Nucleus accumbens (tissue), 56 donors: ENCODE measurements at places on chromosomes 3 and 15.

DNA sequence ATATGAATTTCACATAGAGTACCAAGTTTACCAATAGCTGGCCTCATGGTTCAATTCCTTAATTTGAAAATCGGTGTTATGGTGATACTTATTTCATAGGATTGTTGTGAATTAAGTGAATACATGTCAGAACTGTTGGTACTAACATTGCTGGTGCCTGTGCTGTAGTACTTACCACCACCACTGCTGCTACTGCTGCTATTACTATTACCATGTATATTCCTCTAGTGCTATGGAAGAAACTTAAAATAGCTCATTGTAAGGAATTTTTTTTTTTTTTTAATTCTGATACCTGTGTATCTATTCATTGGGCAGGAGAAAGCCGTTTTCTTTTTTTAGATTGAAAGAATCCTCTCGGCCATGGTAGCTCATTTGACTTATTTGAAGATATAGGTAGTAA lies 3.6 kb downstream of the FYTTD1 start:
- no peak for DNase-seq

- peak; percentile 30 for DNase-seq
Measured at GRCh38 chr15:80977627-80978036, 12.0 kb downstream of the MESD start.

DNA sequence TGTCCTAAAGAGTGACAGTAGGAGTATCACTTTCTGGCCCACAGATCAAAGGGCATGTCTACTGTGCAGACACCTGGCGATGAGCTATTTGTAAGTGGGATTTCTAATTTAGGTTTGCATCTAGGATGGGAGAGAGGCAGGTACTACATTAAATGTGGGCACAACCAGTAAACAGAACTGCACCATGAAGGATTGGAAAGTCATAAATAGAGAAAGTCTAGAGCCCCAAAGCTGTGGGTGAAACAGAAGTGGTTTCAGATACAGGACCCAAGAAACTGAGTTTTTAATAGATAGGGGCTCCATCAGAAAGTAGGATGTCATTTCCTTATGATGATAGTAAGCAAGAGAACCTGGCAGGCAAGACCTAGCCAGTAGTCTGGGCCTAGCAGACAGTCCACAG lies 35.2 kb upstream of the SPPL2A start:
- no peak for DNase-seq

DNA sequence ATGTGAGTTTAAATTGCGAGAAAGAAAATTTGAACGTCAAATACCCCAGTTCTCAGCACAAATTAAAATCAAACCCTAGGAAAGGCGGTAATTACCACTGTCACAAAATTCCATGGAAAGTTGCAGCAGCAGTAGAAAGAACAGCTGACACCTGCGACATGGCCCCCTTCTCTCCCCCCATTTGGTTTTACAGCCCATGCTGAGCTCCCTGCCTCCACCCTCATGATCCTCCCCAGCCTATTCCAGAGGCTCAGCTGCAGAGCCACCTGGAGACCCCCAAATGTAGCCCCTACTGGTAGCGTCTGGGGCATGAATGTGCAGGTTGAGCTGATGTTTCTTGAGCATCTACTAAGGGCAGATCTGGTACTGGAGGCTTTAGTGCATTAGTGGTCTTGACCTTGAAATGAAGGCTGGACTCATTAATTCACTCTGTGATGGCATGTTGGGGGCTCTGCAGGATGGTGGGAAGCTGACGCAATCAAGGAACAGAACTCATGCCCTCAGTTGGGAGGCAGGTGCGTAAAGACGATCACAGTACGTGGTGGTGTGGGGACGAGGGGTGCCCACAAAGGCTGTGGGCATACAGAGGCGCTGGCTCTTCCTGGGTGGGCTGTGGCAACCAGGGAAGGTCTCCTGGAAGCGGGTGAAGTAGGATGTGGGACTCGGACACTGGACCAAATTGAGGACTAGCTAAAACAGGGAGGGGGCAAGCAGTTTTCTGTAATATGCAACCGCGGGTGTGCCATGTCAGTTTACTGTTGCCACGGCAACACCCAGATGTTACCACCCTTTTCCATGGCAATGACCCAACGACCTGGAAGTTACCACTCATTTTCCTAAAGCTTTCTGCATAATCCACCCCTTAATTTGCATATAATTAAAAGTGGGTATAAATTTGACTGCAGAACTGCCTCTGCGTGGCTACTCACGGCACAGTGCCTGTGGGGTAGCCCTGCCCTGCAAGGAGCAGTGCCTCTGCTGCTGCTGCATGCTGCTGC lies 39.8 kb downstream of the PRKCD start:
- no peak for DNase-seq

- DNase-seq = no peak
Measured at GRCh38 chr3:145889730-145890129, 271.3 kb downstream of the PLOD2 start.

- DNase-seq = no peak
Measured at GRCh38 chr3:184599143-184599542, 37.6 kb downstream of the EPHB3 start.

DNA sequence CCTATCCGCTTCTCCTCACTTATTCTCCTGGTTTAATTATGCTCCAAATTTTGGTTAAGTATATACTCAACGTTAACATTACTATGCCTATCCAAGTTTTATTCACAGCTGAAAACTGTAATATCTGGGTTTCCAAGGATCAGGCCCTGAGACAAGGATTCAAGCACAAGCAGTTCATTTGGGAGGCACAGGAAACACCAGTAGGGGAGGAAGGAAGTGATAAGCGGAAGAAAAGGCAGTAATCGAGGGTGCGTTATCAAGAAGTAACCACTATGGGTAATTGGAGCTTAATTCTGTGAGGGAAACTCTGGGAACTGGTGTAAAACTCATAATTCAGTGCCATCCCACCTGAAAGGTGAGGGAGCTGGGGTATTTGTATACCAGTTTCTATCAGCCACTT lies 120.3 kb downstream of the KCNAB1 start:
- no peak for DNase-seq

- DNase-seq = no peak
Measured at GRCh38 chr15:69812861-69813261, 284.9 kb downstream of the TLE3 start.

DNA sequence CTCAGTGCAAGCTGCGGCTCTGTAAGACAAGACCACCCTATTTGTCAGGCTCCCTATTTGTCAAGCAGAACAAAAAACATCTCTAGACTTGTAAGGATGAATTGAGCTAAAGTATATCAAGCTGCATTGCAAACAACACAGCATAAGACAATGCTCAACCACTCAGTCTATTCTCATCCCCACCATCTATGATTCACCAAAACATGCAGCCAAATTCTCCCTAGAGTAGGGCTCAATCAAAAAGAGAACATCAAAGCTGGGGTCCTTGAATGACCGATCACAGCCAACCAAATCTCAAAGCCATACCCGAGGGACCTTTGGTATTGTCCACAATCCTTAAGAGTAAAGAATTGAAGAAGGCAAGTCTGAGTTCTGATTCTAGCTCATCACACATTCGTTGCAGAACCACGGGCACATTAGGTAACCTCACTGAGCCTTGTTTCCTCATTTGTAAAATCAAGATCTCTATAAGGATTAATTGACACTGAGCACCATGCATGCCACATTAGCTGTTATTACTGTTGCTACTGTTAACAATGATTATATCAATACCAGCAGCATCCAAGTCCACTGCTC lies 31.2 kb downstream of the RFTN1 start:
- DNase-seq = no peak

- no peak for DNase-seq
Measured at GRCh38 chr3:185477316-185477715, 21.5 kb downstream of the TMEM41A start.

- no peak for DNase-seq
Measured at GRCh38 chr3:27224197-27224596, 145.0 kb downstream of the NEK10 start.

DNA sequence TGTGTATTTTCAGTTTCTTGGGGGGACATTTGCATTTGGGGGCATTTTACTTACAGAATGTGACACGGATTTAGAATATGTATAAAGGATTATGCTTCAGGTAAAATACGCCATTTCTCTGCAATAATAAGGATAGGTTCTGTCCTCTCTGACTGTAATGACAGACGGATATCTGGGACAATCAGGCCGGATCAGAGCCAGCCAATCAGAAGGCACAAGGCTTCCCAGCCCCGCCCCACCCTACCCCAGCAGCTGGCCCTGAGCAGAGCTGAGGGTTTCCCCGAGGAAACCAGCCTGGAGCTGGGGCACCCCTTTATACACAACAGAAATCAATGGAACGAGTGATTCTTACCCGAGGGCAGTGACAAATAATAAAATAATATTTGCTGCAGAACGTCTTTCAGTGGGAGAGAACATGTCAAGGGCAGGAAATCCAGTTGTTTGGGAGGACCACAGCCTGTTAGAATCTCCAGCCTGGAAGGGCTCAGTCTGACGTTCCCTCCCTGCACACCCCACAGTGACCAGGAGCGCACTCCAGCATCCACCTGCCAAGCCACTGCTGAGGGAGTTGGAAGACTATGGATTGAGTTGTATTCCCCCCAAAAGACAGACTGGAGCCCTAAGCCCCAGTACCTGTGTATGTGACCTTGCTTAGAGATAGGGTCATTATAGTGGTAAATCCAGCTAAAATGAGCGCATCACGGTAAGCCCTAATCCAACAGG lies 30.3 kb upstream of the SEC13 start:
- DNase-seq = no peak

DNA sequence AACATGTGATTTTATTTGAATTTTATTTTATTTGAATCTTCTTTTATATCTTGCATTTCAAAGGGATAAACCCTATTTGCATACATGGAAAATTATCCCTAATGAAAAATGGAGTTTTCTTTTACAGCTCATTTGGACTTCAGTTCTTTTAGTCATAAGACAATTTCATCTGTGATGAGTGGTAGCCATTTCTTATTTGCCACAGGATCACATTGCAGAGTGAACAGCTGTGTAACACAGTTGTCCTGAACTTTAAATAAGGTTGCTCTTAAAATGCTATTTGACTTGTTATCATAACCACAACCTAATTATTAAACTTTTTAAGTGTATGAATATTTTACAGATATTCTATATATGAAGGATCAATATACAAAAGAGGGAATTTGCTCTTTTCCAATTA lies 221.7 kb upstream of the ROPN1 start:
- no peak for DNase-seq

DNA sequence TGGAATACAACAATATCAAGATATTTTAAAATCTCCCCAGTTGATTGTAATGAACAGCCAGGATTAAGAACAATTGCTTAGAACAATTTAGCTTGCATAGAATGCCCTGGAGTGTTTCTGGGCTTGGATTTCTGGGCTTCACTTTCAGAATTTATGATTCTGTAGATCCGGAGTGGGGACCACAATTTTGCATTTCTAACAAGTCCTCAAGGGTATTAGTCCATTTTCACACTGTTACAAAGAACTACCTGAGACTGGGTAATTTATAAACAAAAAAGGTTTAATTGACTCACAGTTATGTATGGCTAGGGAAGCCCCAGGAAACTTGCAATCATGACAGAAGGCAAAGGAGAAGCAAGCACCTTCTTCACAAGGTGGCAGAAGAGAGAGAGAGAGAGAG lies 54.3 kb upstream of the MYRIP start:
- DNase-seq = no peak

DNA sequence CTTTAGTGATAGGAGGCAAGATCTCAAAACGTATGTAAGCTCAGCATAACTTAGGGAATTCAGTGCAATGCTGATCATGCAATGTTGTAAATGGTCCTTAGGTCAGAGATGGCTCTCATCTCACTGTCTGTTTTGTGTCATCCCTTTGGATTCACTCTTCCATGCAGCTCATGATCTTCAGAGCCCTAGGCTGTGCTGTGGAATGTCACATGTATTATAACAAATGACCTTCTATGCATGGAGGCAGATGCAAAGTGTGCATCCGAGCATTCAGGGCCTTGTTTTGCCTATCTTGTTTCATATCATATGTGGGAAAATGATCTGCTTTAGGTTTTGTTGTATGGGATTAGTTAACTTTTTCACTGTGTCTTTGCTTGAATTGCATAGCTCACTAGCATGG lies 40.5 kb upstream of the PDZRN3 start:
- no peak for DNase-seq

DNA sequence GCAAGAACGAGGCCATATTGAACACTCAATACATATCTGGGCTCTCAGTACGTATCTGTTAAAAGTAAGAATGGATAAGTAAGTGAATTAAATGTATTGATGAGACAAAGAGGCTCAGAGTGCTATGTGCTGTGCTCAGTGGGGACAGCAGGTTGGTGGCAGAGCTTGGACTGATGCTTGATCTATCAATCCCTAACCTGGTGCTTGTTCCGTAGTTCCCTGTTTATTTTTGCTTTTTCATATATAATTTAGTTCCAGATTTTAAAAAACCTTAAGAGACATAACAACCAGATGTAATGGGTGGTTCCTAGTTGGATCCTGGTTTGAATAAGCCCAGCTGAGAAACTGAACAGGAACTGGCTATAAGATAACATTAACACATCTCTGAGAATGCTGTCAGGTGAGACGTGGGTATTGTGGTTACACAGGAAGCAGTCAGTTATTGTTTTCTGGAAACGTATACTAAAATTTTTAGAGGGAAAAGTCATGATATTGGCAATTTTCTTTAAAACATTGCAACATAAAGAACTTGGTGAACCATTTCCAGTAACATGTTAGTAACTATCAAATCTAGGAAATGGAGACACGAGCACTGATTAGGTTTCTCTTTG lies 120.5 kb downstream of the FOXB1 start:
- no peak for DNase-seq

- no peak for DNase-seq
Measured at GRCh38 chr3:13002398-13003124, 70.7 kb downstream of the IQSEC1 start.

DNA sequence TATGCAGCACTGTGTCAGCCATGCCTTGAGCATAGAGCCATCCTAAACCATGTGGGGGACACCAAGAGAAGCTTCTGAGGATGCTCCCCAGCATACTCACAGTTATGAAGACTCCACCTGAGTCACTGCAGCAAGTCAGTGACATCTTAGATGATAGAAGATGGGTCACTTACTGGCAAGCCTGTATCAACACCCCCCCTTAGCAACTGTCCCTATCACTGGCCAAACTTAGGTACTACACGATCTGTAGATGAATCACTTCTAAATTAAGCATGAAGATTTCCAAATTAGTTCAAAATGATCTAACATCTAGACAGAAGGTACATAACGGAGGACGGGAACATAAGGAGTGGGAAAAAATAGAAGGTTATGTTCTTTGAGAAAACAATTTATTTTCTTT lies 13.2 kb upstream of the LMCD1 start:
- DNase-seq = no peak

GRCh38 chr3:46477756-46478155 lies 13.1 kb upstream of the LTF start:
- no peak for DNase-seq

DNA sequence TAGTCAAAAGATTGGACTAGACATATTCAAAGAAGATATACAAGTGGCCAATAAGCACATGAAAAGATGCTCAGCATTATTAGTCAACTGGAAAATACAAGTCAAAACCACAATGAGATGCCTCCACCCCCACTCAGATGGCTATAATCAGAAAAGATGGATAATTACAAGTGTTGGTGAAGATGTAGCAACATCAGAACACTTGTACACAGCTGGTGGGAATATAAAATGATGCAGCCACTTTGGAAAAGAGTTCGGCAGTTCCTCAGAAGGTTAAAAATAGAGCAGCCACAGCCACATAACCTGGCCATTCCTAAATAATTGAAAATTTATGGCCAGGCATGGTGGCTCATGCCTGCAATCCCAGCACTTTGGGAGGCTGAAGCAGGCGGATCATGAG lies 38.4 kb downstream of the HEG1 start:
- no peak for DNase-seq
